ENCODE measurements at places on chromosomes 13 and 19. TPM values are rescaled to one million over a fixed set of nuclear protein-coding genes. Genes with fewer than 3 reads are reported as not detected.
A peak's percentile ranks its signal among the peaks of the same experiment; 100 is the strongest.

The FBXO17 gene
- 53.1 TPM for total RNA-seq

The ATP8B3 gene
- not detected for total RNA-seq

GRCh38 chr19:5628461-5628860, 5.6 kb downstream of the SAFB start:
- DNase-seq = no peak

DNA sequence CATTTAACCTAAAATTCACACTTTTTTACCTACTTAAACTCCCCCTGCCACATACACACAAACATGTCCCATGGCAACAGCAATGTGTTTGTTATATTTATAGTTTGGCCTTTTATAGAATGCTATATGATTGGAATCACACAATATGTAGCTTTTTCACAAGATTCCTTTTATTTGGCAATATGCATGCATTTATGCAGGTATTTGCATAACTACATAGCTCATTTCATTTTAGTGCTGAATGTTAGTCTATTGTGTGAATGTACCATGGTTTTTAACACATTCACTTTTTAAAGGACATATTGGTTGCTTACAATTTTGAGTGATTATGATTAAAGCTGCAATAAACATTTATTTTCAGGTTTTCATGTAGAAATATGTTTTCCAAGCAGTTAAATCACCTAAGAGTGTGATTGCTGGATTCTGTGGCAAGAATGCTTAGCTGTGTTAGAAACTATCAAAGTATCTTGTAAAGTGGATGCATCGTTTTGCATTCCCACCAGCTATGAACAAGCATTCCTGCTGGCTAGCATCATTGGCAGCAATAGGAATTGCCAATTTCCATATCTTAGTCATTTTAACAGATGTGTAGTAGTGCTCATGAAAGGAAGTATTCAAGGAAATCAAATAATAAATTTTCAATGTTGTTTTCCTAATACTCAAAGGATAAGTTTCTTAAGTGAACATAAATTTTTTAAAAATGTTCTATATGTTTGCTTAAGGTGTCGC, 557.0 kb downstream of the SLITRK1 start:
- peak; percentile 42 for DNase-seq

The NALCN gene
- total RNA-seq = not detected

- DNase-seq = peak; percentile 57
Observed at GRCh38 chr19:5826531-5827341, 12.8 kb downstream of the FUT6 start.

GRCh38 chr19:12757544-12758274, 6.1 kb downstream of the BEST2 start:
- peak; percentile 71 for DNase-seq

DNA sequence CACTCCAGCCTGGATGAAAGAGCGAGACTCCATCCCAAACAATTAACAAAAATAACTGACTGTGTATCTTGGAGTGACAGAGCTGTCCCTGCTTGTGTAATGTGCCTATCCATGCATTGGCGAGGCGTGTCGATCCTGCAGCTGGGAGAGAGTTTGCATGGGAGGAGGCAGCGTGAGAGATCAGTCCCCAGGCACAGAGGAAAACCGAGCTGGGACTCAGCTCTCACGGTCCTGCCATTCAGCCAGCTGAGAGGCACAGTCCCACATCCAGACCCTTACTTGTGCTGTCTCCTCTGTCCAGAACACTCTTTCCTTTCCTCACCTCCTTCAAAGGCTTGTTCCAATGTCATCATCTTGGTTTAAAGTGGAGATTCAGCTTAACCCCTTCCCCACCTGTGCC, 11.9 kb upstream of the SULT2B1 start:
- DNase-seq = no peak

DNA sequence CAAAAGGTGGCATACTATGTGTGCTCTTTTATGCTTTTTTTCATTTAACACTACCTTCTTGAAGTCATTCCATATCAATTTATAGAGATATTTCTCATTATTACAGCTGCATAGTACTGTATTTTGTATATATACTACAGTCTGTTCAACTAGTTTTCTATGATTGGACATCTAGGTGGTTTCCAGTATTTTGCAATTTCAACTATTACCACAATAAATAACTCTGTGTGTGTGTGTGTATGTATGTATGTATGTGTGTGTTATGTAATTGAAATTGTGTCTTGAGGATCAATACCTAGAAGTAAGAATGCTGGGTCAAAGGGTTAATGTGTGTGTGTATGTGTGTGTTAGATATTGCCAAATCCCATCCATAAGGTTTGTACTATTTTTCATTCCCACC, 7.0 kb downstream of the LPAR6 start:
- no peak for DNase-seq

The IER2 gene
- total RNA-seq = 39.0 TPM

GRCh38 chr19:21883516-21883915, 47.5 kb upstream of the ZNF43 start:
- no peak for DNase-seq

DNA sequence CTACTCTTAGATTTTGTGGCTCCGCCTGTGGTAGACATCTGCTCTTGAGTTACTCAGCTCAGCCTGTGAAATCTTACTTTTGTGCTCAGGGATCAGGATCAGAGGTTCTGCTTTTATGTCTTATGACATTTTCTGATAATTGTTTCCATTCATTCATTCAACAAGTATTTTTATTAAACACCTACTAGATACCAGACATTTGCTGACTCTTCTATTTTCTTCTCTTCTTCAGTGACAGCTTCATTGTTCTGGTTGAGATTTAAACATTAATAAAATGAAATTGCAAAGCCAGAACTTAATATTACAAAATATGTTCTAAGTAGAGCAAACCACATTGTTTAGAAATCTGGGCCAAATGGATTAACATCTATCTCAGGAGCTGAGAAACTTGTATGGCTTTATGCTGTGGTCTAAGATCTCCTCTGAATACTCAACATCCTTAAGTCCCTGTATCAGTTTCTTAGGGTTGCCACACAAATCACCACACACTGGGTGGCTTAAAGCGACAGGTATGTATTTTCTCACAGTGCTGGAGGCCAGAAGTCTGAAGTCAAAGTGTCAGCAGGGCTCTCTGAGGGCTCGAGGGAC, 15.8 kb upstream of the MICU2 start:
- DNase-seq = no peak

GRCh38 chr13:40231311-40231710, 435.1 kb downstream of the FOXO1 start:
- DNase-seq = no peak

GRCh38 chr13:50908371-50908770, 1.2 kb upstream of the RNASEH2B start:
- DNase-seq = no peak

The DCT gene
- not detected for total RNA-seq

GRCh38 chr13:24232474-24232873, 72.0 kb downstream of the SPATA13 start:
- no peak for DNase-seq

The SSBP4 gene
- total RNA-seq = 203 TPM

- DNase-seq = no peak
Observed at GRCh38 chr19:14413693-14414181, 5.4 kb downstream of the DDX39A start.

The HS6ST3 gene
- 0.02 TPM for total RNA-seq

- no peak for DNase-seq
Observed at GRCh38 chr19:48064509-48064908, 20.6 kb upstream of the CABP5 start.

DNA sequence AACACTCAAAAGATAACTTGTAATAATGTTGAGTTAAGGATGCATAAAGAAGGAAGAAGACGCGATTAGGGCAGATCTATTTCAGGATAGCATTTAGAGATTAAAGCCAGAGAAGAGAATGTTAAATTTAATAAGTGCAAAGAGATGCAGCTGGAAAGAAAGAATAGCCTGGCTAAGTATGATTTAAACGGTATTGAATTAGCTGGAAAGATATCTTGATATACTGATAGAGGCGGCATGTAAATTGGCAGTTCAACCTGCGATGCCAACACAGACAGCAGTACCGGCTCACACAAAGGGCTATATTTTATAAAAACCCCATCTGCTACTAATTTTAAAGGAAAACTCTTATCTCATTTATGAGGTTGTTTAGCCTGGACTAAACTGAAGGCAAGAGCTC, 121.4 kb downstream of the ENOX1 start:
- no peak for DNase-seq

DNA sequence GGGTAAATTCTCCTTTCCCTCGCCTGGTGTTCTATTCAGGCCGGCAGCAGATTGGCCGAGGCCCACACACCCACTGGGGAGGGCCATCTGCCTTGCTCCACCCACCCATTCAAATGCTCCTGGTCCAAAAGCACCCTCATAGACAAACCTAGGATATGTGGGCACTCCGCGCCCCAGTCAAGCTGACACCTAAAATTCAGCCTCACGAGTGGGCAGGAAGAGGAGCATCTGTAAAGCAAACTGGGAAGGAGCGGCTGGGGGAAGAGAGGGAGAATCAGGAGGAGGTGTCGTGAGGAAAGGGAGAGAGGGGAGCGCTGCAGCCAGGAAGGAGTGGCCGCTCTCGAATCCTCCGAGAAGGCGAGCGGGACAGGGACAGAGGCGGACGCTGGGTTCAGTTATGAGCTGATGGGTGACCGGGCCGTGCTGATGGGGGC, 136.9 kb downstream of the USP12 start:
- no peak for DNase-seq

DNA sequence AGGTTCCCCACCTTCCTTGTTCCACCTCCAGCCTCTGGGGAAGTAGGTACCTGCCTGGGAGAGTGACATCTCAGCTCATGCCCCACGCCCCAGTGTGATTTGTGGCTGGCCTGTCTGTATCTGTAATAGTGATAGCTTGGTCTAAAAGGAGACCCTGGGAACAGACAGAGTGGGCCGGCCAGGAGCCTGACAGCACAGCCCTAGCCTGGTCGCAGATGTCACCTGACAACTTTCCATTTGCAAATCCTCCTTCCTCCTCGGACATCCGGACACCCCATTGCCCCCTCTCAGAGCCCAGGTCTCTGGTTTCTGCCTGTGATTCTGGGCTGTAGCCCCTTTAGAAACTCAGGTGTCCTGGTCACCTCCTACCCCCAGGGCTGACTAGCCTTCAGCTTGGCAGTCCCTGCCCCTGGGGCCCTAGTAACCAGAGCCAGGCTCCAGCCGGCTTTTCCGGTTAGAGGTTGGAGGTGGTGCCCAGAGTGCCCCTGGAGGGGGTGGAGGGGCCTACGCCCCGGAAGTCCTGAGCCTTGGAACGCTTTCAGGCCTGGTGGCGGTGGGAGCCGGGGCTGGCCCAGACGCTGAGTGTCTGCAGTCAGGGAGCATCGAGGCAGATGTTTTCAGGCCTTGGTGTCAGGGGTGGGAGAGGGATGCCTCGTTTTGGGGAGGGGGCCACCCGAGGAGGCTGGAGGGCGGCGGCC, 6.5 kb downstream of the LRRC8E start:
- DNase-seq = no peak

DNA sequence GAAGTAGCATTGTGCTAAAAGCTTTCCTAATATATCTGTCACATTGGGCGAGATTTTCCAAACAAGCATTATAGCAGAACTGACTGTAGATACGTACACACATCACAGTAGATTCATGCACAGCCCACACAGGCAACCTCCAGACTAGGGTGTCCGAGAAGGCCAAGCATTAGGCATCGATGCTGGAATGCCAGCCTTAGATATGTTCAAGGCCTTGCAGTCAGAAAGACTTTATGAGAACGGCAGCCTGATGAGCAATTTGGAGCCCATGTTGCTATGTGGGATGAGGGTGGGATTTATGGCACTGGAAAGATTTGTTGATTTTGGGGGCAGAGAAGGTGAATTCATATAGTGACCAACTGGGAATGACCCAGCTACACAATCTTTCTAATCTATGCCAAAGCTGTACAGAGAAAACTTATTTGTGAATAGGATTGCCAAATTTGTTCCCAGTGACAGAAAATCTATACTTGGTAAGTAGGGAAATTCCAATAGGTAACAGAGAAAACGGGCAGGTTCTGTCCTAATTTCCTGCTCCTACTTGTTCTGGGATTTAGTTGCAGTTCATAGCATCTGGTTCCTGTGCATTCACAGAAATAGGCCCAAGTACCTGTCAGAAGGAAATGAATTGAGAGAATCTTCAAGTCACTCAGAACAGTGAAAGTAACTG, 31.0 kb upstream of the SPRY2 start:
- no peak for DNase-seq

DNA sequence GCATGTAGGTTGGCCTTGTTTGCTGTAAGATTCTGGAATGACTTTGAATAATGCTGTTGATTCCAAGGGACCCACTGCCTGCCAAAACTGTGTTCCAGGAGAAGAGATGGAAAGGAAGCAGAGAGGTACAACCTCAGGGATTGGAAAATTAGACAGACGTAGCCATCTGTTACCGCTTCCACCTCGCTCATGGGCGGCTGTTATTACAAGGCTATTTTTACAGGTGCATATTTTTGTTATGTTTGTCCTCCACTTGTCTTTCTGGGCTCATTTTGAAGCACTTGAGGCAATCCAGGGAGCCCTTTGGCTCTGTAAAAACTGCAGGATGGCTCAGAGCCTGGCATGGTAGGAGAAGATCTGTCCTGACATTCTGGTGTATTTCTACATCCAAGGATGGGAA, 276.4 kb upstream of the TMTC4 start:
- no peak for DNase-seq

The UGGT2 gene
- 8.8 TPM for total RNA-seq

The SAFB2 gene
- total RNA-seq = 12.3 TPM

- DNase-seq = no peak
Observed at GRCh38 chr19:7440188-7440975, 48.5 kb downstream of the PEX11G start.

The ZNF837 gene
- total RNA-seq = 1.4 TPM
